ENCODE measurements at places on chromosomes 3 and 15. TPM values are rescaled to one million over a fixed set of nuclear protein-coding genes. Genes with fewer than 3 reads are reported as not detected.

Gene CACNA2D3
- 1.0 TPM for total RNA-seq

Gene ANKDD1A
- total RNA-seq, result 0.68 TPM

Gene HHATL
- total RNA-seq, result not detected

Gene IL17RB
- total RNA-seq, result under 0.01 TPM

Gene ACTC1
- not detected for total RNA-seq

Gene MESP2
- total RNA-seq, result 0.21 TPM

Gene NAALADL2
- total RNA-seq, result 0.34 TPM

Gene ARL14
- total RNA-seq, result under 0.01 TPM

Gene DUOX1
- total RNA-seq, result 26.7 TPM

Gene FBXW12
- not detected for total RNA-seq

Gene AGBL1
- total RNA-seq, result not detected

Gene GP5
- total RNA-seq, result under 0.01 TPM

Gene PEX11A
- 8.9 TPM for total RNA-seq

Gene LOXL1
- 8.2 TPM for total RNA-seq

Gene CHDH
- 0.21 TPM for total RNA-seq

Gene RBP2
- total RNA-seq, result not detected

Gene SLC22A13
- 0.43 TPM for total RNA-seq

Gene REC114
- not detected for total RNA-seq

Gene TRPM1
- total RNA-seq, result 0.68 TPM

Gene SMAD6
- under 0.01 TPM for total RNA-seq

Gene CDHR4
- not detected for total RNA-seq

Data from nasal cavity respiratory epithelium epithelial cell of viscerocranial mucosa (primary cell).